ENCODE measurements at places on chromosomes 7 and 10.

GRCh38 chr7:93407239-93407638 lies 167.3 kb downstream of the CALCR start:
- no peak for DNase-seq

DNA sequence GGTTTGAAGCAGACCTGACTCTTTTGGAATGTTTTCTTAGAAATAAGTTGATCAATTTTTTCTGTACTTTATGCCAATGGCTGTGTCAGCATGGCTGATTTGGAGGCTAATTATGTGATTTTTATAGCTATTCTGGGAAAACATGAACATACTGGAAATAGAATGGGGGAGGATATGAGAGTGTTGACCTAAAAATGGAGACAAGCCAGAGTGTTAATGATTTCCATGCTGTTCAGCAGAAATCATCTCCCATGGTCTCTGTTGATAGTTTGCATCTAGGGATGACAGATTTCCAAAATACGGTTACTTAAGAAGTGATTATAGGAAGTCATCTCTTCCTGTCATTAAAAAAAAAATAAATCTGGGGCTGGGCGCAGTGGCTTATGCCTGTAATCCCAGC lies 32.7 kb upstream of the DMTF1 start:
- no peak for DNase-seq

GRCh38 chr7:51121931-51122425 lies 194.6 kb downstream of the COBL start:
- peak; percentile 68 for DNase-seq

GRCh38 chr10:14312014-14312413 lies 18.7 kb downstream of the FRMD4A start:
- no peak for DNase-seq

DNA sequence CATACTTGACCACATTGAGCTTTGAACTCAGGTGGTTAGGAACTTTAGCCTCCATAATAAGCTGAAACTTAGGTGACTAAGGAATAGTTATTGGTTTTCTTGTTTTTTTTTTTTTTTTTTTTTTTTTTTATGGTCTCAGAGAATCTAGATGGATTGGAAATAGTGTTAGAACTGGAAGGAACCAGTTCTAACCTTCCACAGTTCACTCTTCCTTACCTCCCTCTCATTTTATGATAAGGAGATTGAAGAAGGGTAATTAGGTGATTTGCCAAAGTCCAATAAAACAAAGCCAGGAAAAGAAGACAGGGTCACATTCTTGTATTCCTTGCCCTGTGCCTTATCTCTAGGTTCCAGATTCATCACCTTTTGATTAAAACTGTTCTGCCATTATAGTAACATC lies 71.7 kb upstream of the STRIP2 start:
- no peak for DNase-seq

GRCh38 chr10:2262878-2263277 lies 525.6 kb upstream of the ADARB2 start:
- no peak for DNase-seq

All from lung microvascular endothelial cell (primary cell).